ENCODE measurements at places on chromosomes 6 and 20.

- H3K27me3 ChIP-seq = no peaks in the 10 kb centered on the region
- no peak overlapping the region for H3K27ac ChIP-seq
- H3K4me3 ChIP-seq = no peak overlapping the region
- H3K4me1 ChIP-seq = no peaks in the 10 kb centered on the region
- no peaks in the 10 kb centered on the region for H3K36me3 ChIP-seq
- no peak for DNase-seq
Observed at GRCh38 chr6:69232496-69232895, 564.3 kb downstream of the LMBRD1 start.

- H3K27ac ChIP-seq = no peak overlapping the region
- H3K4me1 ChIP-seq = peaks cover 12% of the 10 kb centered on the region
- H3K36me3 ChIP-seq = no peaks in the 10 kb centered on the region
- H3K4me3 ChIP-seq = no peak overlapping the region
Observed at GRCh38 chr20:19431316-19431700, 218.9 kb downstream of the SLC24A3 start.

DNA sequence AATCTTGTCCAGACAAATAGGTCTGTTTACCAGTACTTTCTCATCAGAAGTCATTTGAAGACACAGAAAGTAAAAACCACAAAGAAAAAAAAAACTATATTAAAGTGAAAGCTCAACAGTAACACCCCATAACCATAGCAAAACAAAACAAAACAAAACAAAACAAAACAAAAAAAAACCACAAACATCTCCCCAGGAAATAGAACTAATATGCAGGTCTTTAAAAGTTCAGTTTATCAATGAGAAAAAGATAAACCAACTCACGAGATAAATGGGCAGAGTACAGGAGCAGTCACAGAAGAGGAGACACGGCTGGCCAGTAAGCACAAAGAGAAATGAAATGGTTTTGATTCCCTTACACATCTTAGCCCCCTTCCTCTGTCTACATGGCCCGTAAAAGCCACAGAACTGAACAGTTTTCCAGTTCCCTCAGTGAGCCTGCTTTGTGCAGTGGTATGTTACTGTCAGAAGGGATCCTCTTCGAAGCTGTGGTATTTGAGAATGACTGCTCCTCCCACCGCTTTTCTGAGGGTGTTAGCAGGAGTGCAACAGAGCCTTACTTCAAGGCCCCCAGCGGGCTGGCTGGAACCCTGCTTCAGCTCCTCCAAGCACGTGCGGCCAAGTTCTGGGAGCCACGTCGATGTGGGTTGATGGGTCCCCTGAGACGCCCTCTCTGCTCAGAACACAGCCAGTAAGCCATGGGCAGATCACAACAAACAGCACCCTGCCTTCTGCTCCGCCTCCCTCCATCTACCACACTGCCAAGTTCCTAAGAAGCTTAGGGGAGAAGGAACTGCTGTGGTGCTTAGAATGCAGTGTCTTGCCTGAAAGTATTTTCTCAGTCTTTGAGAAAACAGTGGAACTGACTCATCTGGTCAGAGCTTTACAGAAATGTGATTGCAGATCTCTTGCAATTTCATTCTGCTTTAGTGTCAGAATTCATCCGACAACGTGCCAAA, 14.0 kb downstream of the UST start:
- H3K27me3 ChIP-seq = no peaks in the 10 kb centered on the region
- peaks cover 30% of the 10 kb centered on the region for H3K4me1 ChIP-seq
- H3K4me3 ChIP-seq = peak overlapping the region; percentile 26
- no peak for DNase-seq
- H3K27ac ChIP-seq = peak overlapping the region; percentile 79

DNA sequence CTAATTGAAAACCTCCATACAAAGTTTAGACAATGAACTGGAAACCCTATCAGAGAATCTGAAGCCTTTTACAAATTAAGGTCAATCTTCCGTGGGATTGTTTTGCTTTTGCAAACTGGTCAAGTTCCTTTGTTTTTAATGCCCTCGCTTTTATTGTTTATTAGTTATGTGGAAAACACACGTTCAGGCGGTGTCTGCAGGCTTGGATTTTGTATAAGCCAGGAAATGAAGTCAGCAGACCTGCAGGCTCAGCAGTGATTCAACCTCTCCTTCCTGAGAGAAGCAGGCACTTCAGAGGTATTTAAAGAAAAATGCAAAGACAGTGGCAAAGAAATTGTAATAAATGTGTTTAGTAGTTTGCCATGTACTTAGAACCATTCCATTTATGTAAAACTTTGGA, 103.4 kb upstream of the PDE10A start:
- H3K4me1 ChIP-seq = peaks cover 13% of the 10 kb centered on the region
- H3K27ac ChIP-seq = no peak overlapping the region

GRCh38 chr6:11414176-11414963, 123.2 kb upstream of the TMEM170B start:
- H3K27me3 ChIP-seq = no peaks in the 10 kb centered on the region
- DNase-seq = no peak
- no peak overlapping the region for H3K27ac ChIP-seq
- H3K4me3 ChIP-seq = no peak overlapping the region
- peaks cover 11% of the 10 kb centered on the region for H3K4me1 ChIP-seq
